T-helper 1 cell (primary cell): ENCODE measurements at places on chromosomes 2 and 18.

DNA sequence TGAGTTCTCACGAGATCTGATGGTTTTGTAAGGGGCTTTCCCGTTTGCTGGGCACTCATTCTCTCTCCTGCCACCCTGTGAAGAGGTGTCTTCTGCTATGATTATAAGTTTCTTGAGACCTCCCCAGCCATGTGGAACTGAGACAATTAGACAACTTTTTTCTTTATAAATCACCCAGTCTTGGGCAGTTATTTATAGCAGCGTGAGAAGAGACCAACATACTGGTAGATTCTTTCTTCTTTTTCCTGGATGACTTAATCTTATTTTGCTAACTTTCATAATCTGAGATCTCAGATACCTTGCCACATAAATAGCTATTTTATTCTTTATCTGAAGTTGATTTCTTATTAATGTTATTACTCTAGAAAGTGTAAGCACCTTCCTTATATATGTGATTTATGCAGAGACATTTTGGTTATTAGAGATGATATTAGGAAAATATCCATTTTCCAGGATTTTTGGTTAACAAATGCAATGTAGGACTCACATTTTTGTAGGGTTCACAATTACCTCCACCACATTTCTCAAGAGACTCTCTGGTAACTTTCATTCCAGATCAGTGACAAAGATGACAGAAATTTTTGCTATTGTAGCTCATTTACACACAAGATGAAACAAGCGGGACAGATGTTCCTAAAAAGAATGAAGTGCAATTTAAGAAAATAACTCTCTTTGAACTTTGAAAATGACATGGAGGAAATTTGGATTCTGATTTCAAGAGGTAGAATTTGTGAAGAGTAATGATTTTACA is 97.9 kb upstream of the RND3 start:
- no peak for DNase-seq

DNA sequence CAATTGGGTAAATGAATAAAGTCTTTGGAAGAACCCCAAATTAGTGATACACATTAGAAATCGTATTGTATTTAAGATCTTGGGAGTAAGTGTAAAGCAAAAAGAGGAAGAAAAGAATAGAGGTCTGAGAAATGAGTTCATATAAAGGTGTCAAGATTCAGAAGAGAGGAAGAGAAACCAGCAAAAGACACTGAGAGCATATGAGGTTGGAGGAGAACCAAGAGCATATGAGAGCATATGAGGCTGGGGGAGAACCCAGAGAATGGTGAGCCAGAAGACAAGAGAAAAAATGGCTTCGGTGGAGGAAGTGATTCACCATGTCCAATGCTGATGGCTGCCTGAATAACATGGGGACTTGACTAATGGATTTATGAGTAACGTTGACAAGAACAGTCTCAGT is 620.1 kb upstream of the GCFC2 start:
- no peak for DNase-seq

GRCh38 chr2:188684795-188685194 is 289.4 kb upstream of the COL3A1 start:
- no peak for DNase-seq

DNA sequence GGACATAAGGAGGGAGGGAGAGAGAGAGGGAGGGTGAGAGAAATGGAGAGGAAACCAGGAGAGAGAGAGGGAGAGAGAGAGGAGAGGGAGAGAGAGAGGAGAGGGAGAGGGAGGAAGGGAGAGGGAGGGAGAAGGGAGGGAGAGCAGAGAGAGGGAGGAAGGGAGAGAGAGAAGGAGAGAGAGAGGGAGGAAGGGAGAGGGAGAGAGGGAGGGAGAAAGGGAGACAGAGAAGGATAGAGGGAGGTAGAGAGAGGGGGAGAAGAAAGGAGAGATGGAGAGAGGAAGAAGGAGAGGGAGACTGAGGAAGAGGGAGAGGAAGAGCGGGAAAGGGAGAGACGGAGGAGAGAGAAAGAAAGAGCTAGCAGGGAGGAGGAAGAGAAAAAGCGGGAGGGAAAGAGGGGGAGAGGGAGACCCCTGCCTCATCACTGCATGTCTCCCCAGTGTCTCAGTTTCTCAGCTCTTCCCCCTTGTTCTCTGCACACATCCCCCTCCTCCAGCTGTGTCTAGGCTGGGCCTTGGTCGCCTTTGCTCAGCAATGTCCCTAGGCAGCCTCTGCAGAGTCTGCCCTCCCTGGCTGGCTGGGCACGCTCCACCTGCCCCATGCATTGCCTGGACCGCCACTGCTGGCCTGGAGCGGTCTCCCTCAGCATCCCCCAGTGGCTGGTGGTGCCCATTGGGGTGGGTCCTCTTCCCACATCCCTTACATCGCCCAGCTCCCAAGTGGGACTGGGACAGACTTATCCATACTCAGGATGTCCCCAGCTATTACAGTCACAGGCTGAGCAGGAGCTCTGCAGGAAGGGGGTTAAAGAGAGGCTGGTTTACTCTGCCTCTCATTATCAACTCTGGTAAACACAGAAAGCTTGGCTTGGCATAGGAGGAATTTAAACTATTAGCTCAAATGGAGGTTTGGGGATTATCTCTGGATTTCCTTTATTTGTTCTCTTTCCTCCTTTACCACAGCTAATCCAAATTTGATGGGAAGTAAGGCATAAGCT is 85.7 kb upstream of the APCDD1 start:
- no peak for DNase-seq

GRCh38 chr2:24117902-24118301 is 5.2 kb downstream of the PFN4 start:
- no peak for DNase-seq

GRCh38 chr2:190407662-190408537 is at the start of gene MFSD6:
Gene MFSD6, plus strand, starts transcription at chr2:190408355. Its CDS starts 27,675 bp downstream, at chr2:190436030.
- DNase-seq, result peak; percentile 38

DNA sequence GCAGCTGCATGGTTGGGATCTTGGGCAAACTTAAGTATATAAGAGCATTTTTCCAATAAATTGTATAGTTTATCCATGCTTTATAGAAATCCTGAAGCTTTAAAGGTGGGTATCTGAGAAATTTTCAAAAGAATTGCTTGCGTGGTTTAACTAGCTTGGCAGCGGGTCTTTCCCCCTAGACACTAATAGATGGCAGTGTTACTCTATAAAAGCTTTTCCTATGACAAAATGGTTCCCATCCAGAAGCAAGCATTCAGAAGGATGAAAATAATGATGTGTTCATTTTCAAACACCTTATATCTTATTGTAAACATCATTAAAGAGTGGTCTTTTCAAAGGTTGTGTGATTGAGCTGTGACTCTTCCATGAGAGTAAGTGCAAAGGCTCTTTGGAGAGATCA is 45.9 kb downstream of the KDM3A start:
- DNase-seq, result no peak

DNA sequence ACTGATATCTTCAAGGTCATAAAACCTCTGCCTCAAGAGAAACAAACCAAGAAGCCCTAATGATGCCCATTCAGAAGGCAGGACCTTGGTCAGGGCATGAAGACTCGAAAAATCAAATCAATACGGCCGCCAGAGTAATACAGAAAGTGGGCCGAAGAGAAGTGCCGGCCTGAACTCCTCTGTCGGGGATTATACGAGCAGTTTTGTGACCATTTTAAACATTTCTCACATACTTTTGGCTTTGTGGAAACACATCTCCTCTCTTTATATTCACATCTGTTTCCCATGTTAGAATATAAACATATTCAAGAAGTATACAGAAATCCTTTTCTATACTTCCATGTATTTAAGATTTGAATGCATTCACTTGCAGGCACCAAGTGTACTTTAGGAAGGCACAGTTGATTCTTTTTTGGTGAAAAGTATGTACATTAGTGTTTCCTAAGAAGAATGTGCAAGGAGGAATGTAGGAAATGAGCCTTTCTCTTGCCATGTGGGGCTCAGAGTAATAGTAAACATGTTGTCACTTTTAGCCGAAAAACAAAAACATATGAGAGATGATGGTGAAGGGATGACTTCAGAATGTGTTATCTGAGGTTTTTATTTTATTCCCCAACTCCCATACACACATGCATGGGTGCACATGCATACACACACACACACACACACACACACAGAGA is 707.9 kb upstream of the ID2 start:
- no peak for DNase-seq

- no peak for DNase-seq
Measured at GRCh38 chr2:86053166-86053565, 52.5 kb downstream of the POLR1A start.

DNA sequence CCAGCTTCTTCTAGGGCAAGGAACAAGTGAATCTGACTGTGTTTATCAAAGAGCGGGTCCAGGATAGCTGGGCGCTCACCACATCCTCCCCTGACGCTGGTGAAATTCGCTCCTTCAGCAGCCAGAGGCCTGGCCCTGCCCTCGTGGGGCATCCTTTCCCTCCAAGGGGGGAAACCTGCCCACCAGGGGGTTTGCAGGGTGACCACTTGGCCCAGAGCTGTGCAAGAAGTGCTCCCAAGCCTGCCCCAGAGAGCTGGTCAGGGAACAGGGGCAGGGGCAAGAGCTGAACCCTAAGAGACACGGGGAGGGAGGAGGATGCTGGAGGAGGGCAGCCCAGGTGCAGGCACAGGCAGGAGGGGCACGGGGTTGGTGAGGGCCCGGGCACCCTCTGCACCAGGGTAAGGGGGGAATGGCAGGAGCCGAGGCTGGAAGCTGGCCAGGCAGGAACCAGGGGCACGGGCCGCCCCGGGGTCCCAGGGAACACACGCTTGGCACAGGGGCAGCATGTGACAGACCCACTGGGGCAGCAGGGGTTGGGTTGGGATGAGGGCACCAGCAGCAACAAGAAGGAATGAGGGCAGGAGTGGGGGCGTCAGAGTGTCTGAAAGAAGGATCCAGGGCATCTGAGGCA is 2.8 kb upstream of the GPR55 start:
- DNase-seq, result no peak

DNA sequence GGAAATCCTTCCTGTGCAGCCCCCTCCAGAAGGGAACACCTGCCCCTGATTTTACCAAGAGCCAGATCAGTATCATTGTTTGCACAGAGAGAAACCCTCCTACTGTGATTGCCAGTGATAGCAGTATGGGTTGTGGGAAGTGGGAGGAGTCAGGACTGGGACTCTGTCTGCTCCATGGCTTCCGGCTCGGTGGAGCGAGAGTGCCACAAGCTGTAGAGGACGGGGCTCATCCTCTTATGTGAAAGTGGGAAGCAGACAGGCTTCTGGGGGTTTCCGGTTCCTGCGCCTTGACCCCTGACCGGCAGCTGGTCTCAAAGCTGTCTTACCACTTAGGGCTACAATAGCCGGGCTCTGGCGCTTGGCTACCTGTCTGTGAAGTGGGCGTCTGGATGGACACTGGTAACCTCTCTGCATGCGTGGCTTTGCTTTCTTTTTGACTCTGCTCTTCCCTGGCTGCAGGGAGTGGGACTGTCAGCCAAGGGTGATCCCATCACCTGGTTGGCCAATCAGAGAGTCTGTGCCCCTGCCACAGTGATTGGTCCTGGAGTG is 79.7 kb downstream of the BCL2L11 start:
- no peak for DNase-seq

GRCh38 chr2:118013221-118013723 is 598 bp downstream of the CCDC93 start:
- peak; percentile 32 for DNase-seq

DNA sequence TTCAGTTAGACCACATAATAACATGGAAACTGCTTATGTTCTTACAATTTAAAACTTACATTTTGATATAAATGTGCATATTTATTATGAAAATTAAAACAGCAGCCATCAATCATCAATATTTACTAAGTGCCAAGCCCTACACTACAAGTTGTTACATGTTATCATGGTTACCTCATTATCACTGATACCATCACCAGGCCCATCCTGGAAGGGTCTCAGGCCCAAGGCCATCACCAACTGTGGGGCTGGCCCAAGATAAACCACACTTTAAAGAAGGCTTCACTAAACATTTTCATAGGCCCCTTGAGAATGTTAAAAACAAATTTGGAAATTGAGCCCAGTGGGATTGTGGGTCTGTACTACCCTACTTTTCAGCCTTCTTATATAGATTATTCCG is 6.4 kb downstream of the ITSN2 start:
- no peak for DNase-seq

- DNase-seq, result no peak
Measured at GRCh38 chr2:54945391-54946219, 104.6 kb downstream of the RTN4 start.

DNA sequence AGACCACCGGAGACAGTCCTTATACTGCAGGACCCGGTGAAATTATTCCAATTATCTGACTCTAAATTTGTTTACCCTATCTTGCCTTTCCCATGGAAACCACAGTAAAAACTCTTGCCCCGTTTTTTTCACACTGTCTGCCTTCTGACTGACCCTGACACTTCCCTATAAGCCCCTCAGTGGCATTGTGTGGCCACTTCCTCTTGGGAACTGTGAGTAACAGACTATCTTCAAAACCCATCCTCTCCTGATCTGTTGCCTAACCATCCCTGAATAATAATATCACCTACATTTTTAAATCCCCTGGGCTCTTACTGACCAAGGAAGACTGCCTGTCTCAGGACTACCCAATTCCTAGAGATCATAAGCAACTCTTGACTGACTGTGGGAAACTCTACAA is 42.6 kb upstream of the RNF152 start:
- DNase-seq, result no peak
